GOT3 (cell line): ENCODE measurements at places on chromosomes 16 and 17.

DNA sequence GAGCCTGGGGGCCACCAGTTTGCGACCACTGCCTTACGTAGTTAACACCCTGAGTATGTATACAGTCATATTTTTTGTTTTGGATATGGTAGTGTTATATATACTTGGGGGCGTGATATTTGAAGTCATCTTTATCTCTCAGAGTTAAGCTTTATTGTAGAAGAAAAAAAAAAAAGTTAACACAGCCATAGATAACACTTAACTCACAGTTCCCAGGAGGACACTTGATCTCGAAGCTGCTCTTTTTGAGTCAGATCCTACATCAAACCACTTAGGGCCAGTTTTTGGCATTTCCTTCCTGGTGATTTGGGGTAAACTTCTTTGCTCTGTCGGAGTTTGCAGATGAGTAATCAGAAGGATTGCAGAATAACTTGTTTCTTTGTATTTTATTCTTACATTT lies 5.8 kb downstream of the ITPRIPL2 start:
- no peak for DNase-seq

GRCh38 chr17:48727415-48728175 lies 955 bp downstream of the HOXB13 start:
- DNase-seq = no peak

GRCh38 chr16:3234543-3234856 lies 458 bp downstream of the ZNF200 start:
- no peak for DNase-seq

GRCh38 chr16:75043175-75043895 lies 44.5 kb downstream of the ZNRF1 start:
- no peak for DNase-seq

GRCh38 chr16:360698-361336 lies 8.3 kb upstream of the AXIN1 start:
- no peak for DNase-seq

DNA sequence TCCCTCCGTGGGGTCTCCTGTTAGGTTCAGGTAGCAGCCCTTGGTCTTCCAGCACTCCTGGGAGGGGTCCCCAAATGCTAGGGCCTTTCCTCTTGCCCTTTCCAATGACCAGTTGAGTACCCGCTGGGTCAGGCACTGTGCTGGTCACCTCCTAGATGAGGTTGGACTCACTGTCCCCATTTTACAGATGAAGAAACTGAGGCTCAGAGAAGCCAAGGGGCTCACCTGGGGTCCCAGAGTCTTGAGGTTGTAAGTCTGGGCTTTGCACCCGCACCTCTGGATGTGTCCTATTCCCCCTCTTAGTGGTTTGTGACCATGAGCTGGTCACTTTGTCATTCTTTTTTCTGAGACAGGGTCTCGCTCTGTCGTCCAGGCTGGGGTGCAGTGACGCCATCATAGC lies 1.4 kb upstream of the CASKIN1 start:
- DNase-seq = no peak

GRCh38 chr16:80092681-80093080 lies 448.1 kb upstream of the DYNLRB2 start:
- no peak for DNase-seq

DNA sequence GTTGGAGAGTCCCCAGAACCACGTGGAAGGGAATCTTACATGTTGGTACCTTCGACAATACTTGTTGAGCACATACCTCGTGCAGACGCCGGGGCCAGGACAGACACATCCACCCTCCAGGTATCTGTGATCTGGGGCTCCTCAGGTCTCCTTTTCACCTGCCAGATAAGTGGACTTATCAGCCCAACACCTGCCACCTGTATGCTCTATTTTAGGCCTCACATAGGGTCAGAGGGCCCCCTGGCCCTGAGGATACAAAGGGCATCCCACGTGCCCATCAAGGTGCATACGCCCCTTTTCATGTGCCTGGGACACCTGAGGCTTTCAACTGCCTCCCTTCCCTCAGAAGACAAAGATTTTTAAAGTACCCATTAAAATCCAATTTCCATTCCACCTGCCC lies 212.7 kb downstream of the MRTFB start:
- no peak for DNase-seq
